ENCODE measurements at places on chromosomes 6 and 20. TPM values are rescaled to one million over a fixed set of nuclear protein-coding genes. Genes with fewer than 3 reads are reported as not detected.

RALGAPB gene
- total RNA-seq = 11.4 TPM

ILRUN gene
- 18.7 TPM for total RNA-seq

TJAP1 gene
- total RNA-seq = 16.9 TPM

NEURL2 gene
- 2.3 TPM for total RNA-seq

SHLD1 gene
- total RNA-seq = 2.2 TPM

BEND6 gene
- total RNA-seq = 0.26 TPM

ACTL10 gene
- 3.5 TPM for total RNA-seq

OPRM1 gene
- total RNA-seq = not detected

IRF4 gene
- 1.0 TPM for total RNA-seq

- no peak for DNase-seq
- no peaks in the 10 kb centered on the region for H3K27me3 ChIP-seq
- no peak overlapping the region for H3K4me3 ChIP-seq
- H3K36me3 ChIP-seq = no peaks in the 10 kb centered on the region
- no peaks in the 10 kb centered on the region for H3K4me1 ChIP-seq
Observed at GRCh38 chr20:64146301-64146935, 17.8 kb upstream of the MYT1 start.

- H3K4me1 ChIP-seq = peaks cover 43% of the 10 kb centered on the region
- H3K36me3 ChIP-seq = peaks cover 16% of the 10 kb centered on the region
- no peak for DNase-seq
- no peak overlapping the region for H3K4me3 ChIP-seq
- H3K27ac ChIP-seq = no peak overlapping the region
- H3K27me3 ChIP-seq = no peaks in the 10 kb centered on the region
Observed at GRCh38 chr20:32327087-32327681, 30.9 kb upstream of the ASXL1 start.

DNA sequence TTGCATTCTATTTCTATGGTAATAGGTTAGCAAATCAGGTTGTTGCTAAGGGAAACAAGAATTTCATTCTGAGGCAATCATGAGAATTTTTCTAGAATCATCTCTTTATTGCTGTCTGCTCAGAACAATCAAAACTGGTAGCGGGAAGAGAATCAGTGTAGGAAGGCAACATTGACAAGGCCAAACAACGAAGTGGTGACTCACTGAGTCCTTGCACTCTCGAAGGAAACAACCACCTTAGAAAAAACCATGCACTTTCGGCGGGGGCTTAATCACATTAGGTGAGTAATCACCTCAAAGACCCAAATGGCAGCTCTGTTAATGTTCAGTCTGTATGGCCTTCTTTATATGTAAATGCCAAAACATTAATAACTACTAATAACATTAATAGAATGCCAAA is 78.8 kb upstream of the MAP7 start:
- no peaks in the 10 kb centered on the region for H3K36me3 ChIP-seq
- H3K4me1 ChIP-seq = no peaks in the 10 kb centered on the region
- H3K4me3 ChIP-seq = no peak overlapping the region

GRCh38 chr6:168145747-168146596 is 67.0 kb upstream of the FRMD1 start:
- H3K4me1 ChIP-seq = no peaks in the 10 kb centered on the region
- no peak for DNase-seq
- no peak overlapping the region for H3K4me3 ChIP-seq

DNA sequence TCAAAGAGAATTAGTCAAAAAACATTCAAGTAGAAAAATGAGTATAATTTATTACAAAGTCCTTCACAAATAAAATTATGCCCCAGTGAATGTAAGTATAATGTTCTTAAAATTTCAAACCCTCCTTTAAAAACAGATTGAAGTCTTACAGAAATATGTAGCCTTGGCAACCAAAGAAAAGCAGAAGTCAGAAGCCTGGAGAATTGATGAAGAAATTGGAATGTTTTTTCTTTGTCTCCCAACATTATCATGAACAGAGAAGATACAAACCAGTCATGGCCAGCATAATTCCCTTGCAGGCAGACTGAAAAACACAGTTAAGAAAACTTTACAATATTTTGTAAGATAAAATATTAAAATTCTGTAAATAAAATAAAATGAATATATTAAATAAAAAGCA is 221.9 kb downstream of the TBC1D32 start:
- no peak for DNase-seq
- no peaks in the 10 kb centered on the region for H3K27me3 ChIP-seq
- H3K4me3 ChIP-seq = no peak overlapping the region
- no peaks in the 10 kb centered on the region for H3K4me1 ChIP-seq
- H3K36me3 ChIP-seq = no peaks in the 10 kb centered on the region

GRCh38 chr20:31923388-31924331 is 28.2 kb downstream of the PDRG1 start:
- H3K36me3 ChIP-seq = no peaks in the 10 kb centered on the region
- no peaks in the 10 kb centered on the region for H3K27me3 ChIP-seq
- no peak for DNase-seq
- no peak overlapping the region for H3K27ac ChIP-seq
- no peak overlapping the region for H3K4me3 ChIP-seq
- H3K4me1 ChIP-seq = no peaks in the 10 kb centered on the region

GRCh38 chr20:820323-820953 is 13.1 kb upstream of the FAM110A start:
- H3K36me3 ChIP-seq = no peaks in the 10 kb centered on the region
- H3K4me3 ChIP-seq = no peak overlapping the region
- H3K27me3 ChIP-seq = no peaks in the 10 kb centered on the region
- DNase-seq = no peak
- no peak overlapping the region for H3K27ac ChIP-seq

GRCh38 chr6:108575905-108576494 is 15.3 kb downstream of the FOXO3 start:
- peaks cover 37% of the 10 kb centered on the region for H3K4me1 ChIP-seq
- H3K27me3 ChIP-seq = no peaks in the 10 kb centered on the region
- H3K36me3 ChIP-seq = no peaks in the 10 kb centered on the region
- no peak for DNase-seq
- no peak overlapping the region for H3K4me3 ChIP-seq

DNA sequence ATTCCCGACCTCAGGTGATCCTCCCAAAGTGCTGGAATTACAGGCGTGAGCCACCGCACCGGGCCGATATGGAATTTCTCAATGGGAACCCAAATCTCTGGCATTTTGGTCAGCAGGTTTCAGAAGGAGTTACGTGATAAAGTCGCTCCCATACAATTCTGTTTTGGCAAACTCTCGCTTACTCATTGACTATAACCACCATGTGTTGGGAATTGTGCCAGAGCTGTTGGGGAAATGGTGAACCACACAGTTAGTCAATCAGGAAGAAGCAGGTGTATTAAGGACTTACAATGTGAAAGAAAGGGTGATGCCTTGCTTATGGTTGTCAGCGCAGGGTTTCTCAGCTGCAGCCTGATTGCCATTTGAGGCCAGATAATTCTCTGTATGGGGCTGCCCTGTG is 410.5 kb downstream of the QKI start:
- H3K27ac ChIP-seq = no peak overlapping the region
- H3K27me3 ChIP-seq = no peaks in the 10 kb centered on the region
- H3K4me1 ChIP-seq = no peaks in the 10 kb centered on the region
- H3K36me3 ChIP-seq = no peaks in the 10 kb centered on the region
- DNase-seq = no peak
- no peak overlapping the region for H3K4me3 ChIP-seq

GRCh38 chr6:92623431-92623830 is 795.9 kb downstream of the EPHA7 start:
- H3K4me1 ChIP-seq = no peaks in the 10 kb centered on the region
- H3K36me3 ChIP-seq = no peaks in the 10 kb centered on the region
- no peak for DNase-seq
- H3K27me3 ChIP-seq = no peaks in the 10 kb centered on the region
- H3K4me3 ChIP-seq = no peak overlapping the region
- H3K27ac ChIP-seq = no peak overlapping the region

GRCh38 chr20:63588641-63589041 is 14.6 kb upstream of the HELZ2 start:
- H3K27ac ChIP-seq = no peak overlapping the region
- H3K27me3 ChIP-seq = no peaks in the 10 kb centered on the region
- no peak for DNase-seq

DNA sequence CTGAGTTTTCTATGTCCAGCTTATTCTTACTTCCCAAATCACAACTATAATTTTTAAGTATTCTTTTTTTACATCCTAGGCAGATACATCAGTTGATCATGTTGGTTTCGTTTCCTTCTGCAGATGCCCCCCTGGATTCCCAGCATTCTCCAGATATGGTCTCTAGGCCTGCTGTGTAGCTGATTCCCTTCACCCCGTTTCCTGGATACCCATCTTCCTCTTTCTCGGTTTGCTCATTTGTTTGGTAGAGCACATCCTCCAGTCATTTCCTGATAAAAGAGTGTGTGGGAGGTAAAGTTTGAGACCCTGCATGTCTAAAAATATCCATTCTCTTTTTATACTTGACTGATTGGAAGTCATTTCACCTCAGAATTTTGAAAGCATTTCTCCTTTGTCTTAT is 66.4 kb downstream of the ANKS1A start:
- peaks cover 17% of the 10 kb centered on the region for H3K4me1 ChIP-seq
- no peak overlapping the region for H3K27ac ChIP-seq
- no peaks in the 10 kb centered on the region for H3K36me3 ChIP-seq
- no peak overlapping the region for H3K4me3 ChIP-seq
- DNase-seq = no peak

DNA sequence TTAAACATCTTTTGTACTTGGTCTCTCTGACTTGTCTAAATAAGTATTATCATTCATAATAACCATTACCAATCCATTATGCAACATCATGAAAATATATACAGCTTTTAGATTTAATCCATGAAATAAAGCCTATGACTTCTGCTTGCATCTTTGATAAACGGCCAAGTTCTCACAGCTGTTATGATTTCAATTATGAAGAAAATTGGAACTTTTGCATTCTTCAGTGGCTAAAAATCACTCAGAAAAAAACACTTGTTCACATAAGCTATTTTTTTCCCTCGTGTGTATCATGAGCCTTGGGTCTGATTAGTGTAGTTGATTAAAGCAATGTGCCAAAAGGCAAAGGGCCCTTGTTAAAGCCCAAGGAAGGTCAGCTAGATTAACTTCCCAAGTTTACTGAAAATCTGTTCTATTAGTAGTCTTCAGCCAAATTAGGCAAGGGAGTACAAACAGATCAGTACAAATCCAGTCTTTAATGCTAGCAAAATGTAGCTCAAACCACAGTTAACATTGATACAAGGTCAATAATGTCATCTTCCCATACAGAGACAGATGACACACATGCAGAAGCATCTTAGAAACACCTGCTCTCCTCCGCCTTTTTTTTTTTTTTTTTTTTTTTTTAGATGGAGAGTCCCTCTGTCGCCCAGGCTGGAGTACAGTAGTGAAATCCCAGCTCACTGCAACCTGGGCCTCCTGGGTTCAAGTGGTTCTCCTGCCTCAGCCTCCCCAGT is 69.9 kb downstream of the SGK1 start:
- no peaks in the 10 kb centered on the region for H3K27me3 ChIP-seq
- H3K36me3 ChIP-seq = no peaks in the 10 kb centered on the region
- DNase-seq = no peak
- peak overlapping the region; percentile 59 for H3K27ac ChIP-seq

- DNase-seq = no peak
- H3K27ac ChIP-seq = no peak overlapping the region
- H3K36me3 ChIP-seq = no peaks in the 10 kb centered on the region
Observed at GRCh38 chr20:61321481-61321880, 69.4 kb downstream of the CDH4 start.

DNA sequence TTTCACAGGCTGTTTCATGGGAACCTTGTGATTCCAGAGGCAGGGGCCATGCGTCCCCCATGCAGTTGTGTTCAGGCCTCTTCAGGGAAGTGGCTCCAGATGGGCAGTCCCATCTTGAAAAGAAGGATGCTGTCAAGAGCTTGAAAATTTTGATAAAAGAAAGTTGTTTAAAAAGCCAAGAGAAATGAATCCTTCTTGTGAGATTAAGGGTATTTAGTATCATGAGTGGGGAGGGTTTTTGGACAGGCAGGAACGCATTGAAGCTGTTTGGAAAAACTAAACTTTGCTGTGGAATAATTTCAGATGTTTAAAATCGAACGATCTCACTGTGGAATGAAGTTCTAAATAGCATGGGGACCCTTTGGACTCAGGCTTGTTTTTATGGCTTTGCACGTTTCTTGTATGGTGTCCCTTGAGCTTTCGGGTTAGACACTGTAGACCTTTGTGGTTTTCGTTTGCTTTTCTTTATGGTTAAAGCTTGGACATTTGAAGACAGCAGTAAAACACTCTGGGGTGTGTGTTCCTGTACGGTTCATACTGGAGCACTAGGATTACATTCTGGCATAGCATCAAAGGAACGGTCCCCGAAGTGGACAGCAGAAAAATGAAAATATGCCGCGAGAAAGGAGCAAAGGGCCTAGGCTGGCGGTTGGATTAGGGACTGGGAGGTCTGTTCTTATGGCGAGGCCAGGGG is 18.2 kb downstream of the KIF25 start:
- no peak for DNase-seq
- H3K4me1 ChIP-seq = no peaks in the 10 kb centered on the region
- no peaks in the 10 kb centered on the region for H3K36me3 ChIP-seq
- no peak overlapping the region for H3K27ac ChIP-seq

GRCh38 chr6:114040871-114041270 is 69.9 kb upstream of the HDAC2 start:
- no peak overlapping the region for H3K4me3 ChIP-seq
- no peaks in the 10 kb centered on the region for H3K36me3 ChIP-seq
- no peaks in the 10 kb centered on the region for H3K4me1 ChIP-seq
- no peaks in the 10 kb centered on the region for H3K27me3 ChIP-seq
- no peak for DNase-seq
- no peak overlapping the region for H3K27ac ChIP-seq

DNA sequence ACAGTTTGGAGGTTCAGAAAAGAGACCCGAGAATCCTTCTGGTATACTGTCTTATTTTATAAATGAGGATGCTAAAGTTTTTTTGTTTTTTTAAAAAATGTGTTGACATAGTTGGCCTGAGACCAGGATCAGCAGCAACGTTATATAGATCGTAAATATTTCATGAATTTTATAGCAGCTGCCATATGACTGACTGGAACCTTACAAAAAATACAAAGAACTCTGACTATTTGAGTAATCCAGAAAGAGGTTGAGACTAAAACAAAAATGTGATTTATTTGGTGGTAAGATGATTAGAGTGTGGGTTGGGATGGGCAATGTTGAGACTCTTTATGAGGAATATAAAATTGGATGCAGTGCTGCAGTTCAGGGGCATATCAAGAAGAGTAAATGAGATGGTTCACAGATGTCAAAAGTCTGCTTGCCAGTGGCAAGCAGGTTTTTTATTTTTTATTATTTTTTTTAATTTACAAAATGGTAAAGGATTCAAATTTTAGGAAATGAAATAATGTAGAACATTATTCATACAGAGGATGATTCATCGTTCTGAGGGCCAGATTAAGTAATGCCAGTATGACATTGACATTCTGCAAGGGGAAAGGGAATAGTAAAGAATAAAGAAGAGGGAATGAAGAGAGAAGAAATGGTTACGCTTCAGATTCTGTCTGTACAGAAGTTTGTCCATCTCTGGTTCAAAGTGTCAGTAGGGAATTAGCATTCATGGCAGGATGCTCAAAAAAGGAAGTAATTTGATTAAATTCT is 58.5 kb downstream of the SCAF8 start:
- no peak for DNase-seq
- no peaks in the 10 kb centered on the region for H3K27me3 ChIP-seq
- no peak overlapping the region for H3K27ac ChIP-seq
- peaks cover 6% of the 10 kb centered on the region for H3K36me3 ChIP-seq

Measured in pancreas (tissue), 10 donors.